ENCODE measurements at places on chromosomes 4 and X. TPM values are rescaled to one million over a fixed set of nuclear protein-coding genes. Genes with fewer than 3 reads are reported as not detected.

MAGEH1 gene
- polyA plus RNA-seq = 14.0 TPM

HSFX2 gene
- polyA plus RNA-seq = 0.26 TPM

VCX3B gene
- polyA plus RNA-seq = 1.1 TPM

IDUA gene
- polyA plus RNA-seq = 1.3 TPM

PDS5A gene
- 20.1 TPM for polyA plus RNA-seq

MXRA5 gene
- 0.52 TPM for polyA plus RNA-seq

TMEM164 gene
- 3.2 TPM for polyA plus RNA-seq

GLUD2 gene
- 0.21 TPM for polyA plus RNA-seq

ADH1C gene
- polyA plus RNA-seq = not detected

EPHA5 gene
- polyA plus RNA-seq = 0.07 TPM

PDE5A gene
- polyA plus RNA-seq = 15.0 TPM

LRAT gene
- 90.1 TPM for polyA plus RNA-seq

USP11 gene
- polyA plus RNA-seq = 57.0 TPM

N4BP2 gene
- polyA plus RNA-seq = 25.6 TPM

REPS2 gene
- polyA plus RNA-seq = 1.2 TPM

EVC2 gene
- polyA plus RNA-seq = 3.4 TPM

SPANXC gene
- polyA plus RNA-seq = not detected

RBMX2 gene
- 48.9 TPM for polyA plus RNA-seq

PRPS1 gene
- polyA plus RNA-seq = 91.1 TPM

PABPC1L2B gene
- 0.27 TPM for polyA plus RNA-seq

AKAP4 gene
- polyA plus RNA-seq = not detected

PSMD10 gene
- polyA plus RNA-seq = 52.8 TPM

SNX25 gene
- polyA plus RNA-seq = 6.9 TPM
